Stimulated activated CD4-positive, alpha-beta T cell treated with anti-CD3 and anti-CD28 coated beads, Interleukin-12 subunit alpha, Interleukin-12 subunit beta, amount 100 ng/mL, for 24 hours (primary cell): ENCODE measurements at places on chromosomes 1 and 21.

DNA sequence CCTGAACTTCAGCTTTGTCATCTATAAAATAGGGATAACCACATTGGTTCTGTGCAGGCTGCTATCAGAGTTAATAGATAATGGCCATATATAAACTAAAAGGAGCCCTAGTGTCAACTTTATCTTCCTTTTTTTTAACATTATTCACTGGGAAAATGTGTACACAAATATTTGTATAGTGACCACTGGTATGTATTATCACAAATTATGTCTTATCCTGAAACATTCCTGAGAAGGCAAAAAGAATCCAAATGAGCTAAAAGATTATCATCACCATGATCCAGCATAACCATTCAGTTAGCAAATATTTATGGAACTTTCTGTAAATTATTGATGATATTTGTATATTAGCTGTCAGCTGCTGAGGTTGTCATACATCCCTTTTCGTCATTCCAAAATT lies 16.6 kb downstream of the ANGPTL3 start:
- no peak for DNase-seq

GRCh38 chr1:203055161-203055799 lies 29.0 kb downstream of the PPFIA4 start:
- DNase-seq, result no peak

- no peak for DNase-seq
These were observed 644.2 kb upstream of the PLXNA2 start for GRCh38 chr1:208888376-208888775.

GRCh38 chr1:155645034-155645598 lies 35.1 kb downstream of the MSTO1 start:
- no peak for DNase-seq

DNA sequence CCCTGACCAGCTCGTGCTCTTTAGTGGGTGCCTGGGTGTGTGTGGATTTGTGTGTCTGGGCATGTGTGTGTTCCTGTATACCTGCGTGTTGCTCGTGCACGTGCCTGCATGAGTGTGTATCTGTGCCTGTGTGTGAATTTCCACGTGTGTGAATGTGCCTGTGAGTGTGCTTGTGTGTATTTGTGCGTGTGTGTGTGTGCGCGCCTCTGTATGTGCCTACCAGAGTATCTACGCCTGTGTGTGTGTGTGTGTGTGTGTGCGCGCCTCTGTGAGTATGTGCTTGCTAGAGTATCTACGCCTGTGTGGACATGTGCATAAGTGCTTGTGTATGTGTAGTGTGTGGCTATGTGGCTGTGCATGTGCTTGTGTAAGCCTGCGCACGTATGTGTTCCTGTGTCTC lies 691 bp upstream of the SELENBP1 start:
- no peak for DNase-seq

DNA sequence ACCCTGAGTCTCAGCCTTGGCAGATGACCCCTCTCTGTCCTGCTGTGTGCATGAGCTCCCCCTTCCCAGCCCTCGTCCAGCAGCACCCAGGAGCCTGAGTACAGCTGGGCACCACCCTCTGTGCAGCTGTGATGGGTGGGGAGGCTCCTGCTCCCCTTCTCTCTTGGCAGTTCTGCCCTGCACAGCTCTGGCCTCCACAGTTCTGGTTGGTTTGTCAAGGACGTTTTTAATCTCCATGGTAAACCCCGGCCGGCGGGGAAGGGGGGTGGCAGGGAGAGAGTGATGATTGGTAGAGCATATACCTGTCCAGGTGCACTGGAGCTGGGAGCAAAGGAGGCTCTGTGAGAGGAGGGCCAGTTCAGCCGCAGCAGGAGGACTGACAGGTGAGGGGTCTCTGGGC lies at the start of gene CLCNKA:
Gene CLCNKA (plus strand): TSS at position 356 of the 400 bp plus-strand sequence. CDS start 584 bp downstream, outside the sequence.
- no peak for DNase-seq
